Central memory CD4-positive, alpha-beta T cell (primary cell): ENCODE measurements at places on chromosomes 1 and 21.

GRCh38 chr1:224700918-224701531 is 84.9 kb downstream of the CNIH3 start:
- no peak for DNase-seq

- no peak for DNase-seq
These were observed 105.3 kb upstream of the SERBP1 start for GRCh38 chr1:67535474-67535873.

DNA sequence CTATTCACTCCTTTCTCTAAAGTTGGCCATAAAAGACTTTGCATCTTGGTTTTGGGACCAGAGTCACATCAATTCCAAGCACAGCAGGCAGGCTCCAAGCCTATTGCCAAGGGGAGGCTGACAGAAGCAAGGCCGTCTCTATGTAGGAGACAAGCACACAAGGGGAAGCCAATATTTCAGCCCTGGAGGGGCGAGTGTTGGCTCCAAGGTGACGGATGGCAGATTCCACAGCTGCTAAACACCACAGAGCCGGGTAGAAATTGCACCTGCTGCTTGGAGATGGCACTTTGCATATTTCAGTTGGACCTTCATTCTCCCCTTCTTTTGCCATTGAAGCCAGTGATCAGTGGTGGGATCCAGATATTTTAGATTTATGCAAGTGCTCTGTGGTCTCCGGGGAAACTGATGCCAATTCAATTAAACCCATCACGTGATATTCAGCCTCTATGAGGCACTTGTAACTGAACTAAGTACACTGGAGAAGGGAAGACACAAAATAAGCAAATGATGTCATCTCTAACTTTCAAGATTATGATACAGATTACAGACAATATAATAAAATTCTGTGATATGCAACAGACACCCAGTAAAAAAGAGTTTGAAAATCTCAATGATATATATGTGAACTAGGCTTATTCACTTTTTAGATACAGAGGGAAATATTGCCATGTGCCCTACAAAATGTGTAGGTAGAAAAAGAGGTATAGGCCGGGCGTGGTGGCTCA is 102.8 kb upstream of the GREM2 start:
- DNase-seq, result no peak

DNA sequence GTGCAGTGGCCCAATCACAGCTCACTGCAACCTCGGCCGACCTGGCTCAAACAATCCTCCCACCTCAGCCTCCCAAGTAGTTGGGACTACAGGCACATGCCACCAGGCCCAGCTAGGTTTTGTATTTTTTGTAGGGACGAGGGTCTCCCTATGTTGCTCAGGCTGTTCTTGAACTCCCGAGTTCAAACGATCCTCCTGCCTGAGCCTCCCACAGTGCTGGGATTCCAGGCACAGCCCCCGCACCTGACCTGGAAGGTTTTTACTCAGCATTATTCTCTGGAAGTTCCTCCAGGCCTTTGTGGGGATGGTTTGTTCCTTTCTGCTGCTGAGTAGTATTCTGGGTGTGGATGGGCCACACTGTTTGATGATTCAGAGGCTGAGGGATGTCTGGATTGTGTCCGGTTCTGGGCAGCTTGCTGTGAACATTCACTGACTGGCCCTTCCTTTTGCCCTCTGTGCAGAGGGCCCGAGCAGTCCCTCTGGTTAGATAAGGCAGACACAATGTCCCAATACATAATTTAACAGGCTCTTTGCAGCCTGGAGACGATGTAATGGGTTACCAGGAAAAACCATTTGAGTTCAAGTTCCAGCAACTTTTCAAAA is 6.0 kb upstream of the TRAPPC10 start:
- no peak for DNase-seq

GRCh38 chr1:194602184-194602583 is 1415.8 kb upstream of the B3GALT2 start:
- no peak for DNase-seq

DNA sequence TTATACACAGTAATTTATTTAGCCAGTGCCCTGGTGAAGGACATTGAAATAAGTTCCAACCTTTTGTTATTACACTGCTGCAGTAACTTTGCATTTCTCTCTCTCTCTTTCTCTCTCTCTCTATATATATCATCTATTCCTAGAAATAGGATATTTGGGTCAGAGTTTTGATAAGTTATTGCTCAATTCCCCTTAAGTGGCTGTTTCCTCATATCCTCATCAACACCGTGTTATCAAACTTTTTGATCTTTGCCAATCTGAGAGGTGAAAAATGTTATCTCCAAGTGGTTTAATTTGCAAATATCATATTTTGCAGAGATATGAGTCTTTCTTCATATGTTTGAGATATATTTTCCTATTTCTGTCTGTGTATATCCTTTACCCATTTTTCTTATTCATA is 1.6 kb upstream of the SRSF4 start:
- DNase-seq, result no peak

DNA sequence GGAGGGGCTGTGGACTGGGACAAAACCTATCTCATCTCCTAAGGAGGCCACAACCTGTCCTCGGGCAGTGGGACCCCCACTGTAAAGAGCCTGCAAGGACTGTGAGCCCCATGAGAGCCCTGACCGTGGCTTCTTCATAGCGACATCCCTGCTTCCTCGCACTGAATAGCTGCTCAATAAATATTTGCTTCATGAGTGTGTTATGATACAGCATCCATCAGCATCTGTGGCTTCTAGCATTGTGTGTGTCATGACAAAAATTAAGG is 40.5 kb upstream of the CSF3R start:
- no peak for DNase-seq

GRCh38 chr1:162370161-162370560 is 6.5 kb downstream of the SPATA46 start:
- no peak for DNase-seq

- DNase-seq, result no peak
These were observed 28.5 kb upstream of the DR1 start for GRCh38 chr1:93317207-93317606.

DNA sequence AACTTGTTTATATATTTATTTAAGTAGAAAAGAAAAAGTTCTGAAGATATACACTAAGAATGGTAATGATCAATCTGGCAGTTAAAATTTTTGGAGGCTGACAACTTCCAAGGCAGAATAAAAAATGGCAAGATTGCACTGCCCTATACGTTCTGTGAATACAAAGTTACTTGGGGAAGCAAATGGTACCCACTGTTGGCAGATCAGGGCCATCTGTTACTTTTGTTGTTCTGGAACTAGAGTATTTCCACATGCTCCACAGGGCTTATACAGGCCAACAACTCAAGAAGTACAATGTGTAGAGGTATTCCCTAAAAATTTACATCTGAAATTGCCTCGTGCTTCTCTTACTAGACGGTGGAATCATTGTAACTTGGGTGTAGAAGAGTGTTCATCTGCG is 53.2 kb downstream of the AHCTF1 start:
- no peak for DNase-seq

DNA sequence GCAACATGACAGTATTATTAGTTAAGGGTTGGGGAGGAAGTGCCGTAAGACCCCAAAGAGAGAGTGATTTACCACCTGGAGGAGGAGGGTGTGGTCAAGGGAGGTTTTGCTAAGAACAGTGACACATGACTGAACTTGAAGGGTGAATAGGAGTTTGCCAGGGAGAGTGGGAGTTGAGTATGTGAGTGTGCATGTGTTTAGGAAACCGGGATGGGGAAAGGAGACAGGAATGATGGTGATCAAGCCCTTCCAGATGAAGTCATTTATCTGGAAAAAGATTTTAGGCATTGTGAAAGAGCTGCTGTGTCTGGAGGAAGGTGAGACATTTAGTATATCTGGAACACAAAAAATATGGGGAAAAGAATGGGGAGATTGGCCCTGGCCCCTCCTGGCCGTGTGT is 28.1 kb upstream of the IL10 start:
- DNase-seq, result no peak

DNA sequence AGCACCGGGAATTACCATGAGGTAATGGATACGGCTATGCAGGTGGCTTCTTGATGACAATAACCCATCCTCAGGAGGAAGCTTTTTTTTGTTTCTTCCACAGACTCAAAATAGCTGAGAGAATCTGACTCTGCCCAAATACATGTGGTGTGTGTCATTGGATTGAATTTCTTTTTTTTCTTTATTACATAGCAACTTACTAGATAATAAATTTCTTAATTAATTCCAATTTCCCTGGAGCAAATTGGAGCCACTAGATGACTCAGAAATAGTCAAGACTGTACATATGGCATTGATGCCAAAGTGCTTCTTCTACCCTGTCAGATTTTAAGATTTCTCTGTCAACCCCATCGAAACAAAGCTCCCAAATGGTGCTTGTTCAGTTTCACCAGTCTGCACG is 42.7 kb downstream of the L1TD1 start:
- no peak for DNase-seq

DNA sequence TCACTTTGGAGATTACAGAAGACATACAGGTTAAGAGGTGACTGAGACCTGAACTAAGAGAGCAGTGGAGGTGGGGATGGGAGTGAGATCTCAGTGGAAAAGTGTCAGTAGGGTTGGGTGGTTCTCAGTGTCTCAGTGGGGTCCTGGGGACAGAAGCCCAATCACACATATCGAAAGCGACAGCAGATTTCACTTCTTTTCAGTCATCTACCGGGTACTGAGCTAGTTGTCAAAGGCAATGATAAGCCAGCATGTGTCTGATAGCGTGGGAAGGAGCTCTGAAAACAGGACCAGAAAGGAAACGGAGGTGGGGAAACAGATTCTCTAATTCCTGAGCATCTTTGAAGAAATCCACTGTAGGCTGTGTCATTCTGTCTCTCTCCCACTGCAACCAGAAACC is 59.5 kb downstream of the RHOU start:
- DNase-seq, result no peak

DNA sequence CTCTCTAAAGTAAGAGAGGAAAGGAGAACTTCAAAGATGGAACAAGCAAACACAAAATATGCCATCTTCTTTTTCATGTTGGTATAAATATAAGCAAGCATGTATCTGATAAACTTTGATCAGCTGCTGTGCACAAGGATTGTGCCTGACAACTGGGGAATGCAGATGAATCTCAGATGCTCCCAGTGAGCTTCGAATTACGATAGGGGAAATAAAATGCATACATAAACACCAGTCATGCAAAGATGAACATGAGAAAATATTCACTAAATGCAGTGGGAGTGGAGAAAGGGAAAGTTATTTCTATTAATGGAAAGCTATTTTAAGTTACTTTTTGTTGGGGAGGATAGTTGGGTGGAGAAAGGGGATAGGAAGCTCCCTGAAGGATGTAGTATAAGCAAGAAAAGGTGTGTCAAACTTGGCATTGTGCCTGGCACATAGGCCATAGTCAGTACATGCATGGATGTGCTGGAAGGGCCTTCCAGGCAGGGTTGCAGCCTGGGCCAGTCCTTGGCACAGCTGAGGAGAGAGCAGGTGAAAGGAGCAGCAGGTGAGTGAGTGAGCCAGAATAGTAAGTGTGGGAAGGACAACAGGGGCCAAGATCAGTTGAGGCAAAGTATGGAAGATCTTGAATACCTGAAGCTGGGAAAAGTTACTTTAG is 57.8 kb upstream of the PGD start:
- no peak for DNase-seq

DNA sequence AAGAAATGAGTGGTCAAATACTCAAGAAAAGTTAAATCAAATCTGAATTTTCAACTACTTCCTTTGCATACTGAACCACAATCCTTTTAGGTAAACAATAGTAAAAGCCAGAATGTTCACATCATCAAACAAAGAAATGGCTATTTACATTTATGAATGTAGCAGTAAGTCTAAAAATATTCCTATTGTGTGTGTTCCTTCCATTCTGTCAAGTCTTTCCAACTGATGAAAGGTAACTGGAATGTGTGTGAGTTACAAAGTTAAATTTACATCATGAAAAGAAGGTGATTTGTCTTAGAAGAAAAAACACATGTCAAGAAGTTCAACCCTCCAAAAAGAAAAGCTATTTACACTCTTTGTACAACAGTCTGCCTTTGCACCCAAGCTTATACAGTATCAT is 203.1 kb downstream of the SIPA1L2 start:
- no peak for DNase-seq

- no peak for DNase-seq
These were observed 217.5 kb downstream of the CAMTA1 start for GRCh38 chr1:7002728-7003127.

DNA sequence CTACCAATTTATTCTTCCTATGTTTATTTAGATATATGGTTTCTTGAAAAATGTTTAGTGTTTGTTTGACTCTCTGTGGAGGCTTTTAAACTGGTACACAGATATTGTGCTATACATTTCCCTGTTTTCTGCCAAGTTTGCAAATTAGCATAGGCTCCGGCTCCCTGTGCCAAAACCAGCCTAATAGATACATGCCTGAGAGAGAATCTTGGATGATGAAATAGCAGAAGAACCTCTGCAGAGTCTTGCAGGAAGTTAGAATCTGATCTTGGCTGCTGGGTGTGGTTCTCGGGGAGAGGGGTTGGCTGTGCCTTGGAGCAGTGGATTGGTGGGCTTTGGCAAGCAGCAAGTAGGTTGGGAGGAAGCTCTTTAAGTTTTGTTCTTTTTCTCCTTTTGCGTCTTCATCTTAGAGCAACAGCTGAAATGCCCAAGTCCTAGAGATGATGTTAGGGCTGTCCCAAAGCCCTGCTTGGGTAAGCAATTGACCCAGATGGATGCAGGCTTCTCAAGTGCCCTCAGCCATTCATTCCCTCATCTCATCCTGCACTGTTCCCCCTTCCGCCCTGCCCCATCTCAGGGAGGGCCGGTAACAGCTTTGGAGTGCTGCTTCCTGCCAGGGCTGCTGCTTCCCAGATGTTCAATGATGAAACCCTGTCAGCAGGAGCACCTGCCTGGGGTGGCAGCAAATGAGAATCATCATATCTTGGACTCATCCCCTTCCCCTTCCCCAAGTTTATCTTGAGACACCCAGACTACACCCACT is 9.3 kb downstream of the PLA2G2A start:
- DNase-seq, result no peak

GRCh38 chr1:181116819-181117390 is 28.4 kb downstream of the IER5 start:
- no peak for DNase-seq
